ENCODE measurements at places on chromosomes 1 and 21.

DNA sequence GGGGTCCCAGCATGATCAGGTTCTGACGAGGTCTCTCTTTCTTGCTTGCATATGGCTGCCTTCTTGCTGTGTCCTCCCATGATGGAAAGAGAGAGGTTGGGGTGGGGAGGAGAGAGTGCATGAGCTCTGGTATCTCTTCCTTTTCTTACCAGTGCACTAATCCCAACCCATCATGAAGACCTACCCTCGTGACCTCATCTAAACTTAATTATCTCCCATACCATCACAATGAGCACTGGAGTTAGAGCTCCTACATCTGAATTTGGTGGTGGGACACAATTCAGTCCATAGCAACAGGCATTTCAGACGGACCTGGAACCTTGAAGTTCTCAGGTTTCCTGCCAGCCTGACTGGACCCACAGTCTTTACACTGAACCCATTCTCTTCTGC lies 125.2 kb upstream of the ZNF648 start:
- DNase-seq: no peak

DNA sequence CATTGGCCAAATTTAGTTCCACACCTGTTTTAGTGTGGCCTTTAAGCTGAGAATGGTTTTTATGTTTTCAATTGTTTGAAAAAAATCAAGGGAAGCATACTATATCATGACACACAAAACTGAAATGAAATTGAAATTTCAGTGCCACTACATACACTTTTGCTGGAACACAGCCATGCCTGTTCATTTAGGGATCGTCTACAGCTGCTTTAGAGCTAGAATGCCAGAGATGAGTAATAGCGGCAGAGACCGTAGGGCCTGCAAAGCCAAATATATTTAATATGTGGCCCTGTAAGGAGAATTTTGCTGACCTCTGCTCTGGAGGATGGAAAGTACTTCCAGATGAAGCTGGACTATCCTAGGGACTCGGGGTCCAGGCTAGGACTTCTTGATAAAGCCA lies 62.5 kb upstream of the LYST start:
- no peak for DNase-seq

- DNase-seq: no peak
Measured at GRCh38 chr1:22447621-22448111, 4.0 kb upstream of the ZBTB40 start.

DNA sequence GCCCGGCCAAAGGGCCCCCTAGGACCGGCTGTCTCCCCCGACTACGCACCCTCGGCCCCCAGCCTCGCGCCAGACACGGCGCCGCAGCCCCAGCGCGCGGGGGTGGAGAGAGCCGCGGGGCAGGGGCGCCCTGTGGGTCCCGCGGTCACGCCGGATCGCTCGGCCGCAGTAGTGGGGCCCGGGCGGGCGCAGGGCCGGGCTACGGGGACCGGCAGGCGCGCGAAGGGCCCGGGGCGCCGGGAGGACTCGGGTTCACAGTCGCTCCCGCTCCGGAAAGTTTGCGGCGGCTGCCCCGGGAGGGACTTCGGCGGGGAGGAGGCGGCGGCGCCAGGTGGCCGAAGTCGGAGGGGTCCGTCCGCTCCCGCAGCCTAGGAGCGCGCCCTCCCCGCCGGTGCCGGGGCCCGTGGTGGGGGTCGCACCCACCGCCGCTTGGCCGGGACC lies 7.1 kb upstream of the ZNF669 start:
- no peak for DNase-seq

DNA sequence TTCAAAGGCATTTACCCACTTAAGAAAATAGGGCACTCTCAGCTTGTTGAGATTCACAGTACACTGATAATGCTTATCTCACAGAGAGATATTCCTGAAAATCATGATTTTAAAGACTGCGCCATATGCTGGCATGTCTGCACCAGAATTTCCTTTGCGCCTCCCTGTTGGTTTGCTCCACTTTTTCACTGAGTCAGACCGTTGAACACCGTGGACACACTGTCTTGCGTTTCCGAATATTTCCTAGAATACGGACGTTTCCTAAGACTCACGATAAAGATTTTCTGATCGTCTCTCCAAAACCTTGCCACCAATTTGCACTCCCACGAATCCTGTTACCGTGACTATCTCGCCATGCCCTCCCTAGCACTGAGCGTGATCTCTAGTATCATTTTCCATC lies 497 bp upstream of the C1orf115 start:
- DNase-seq: no peak

DNA sequence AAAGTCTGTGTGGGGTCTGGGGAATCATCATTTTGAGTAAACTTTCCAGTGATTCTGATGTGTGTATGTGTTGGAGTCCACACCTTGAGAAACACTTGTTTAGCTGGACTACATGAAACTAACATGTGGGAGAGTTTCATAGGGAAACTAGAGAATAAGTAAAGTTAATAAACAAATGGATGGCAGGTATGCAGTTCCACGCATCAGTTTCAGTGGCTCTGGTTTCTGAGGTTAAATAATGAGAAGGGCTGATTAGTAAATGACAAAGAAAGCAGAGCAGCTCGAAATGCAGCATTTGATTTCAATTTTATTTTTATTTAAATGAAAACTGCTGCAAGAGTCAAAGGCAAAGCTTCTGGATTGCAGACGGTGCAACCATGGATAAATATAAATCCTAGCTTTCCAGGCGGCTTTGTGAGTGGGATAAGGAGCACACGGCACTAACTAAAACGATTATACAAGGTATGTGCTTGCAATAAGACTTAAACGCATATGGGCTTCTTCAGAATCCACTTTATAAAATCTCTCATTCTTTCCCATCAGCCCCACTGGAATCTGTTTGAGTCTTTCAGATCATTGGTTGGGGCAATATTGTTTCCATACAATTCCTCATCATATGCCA lies 310.7 kb downstream of the PLPP3 start:
- no peak for DNase-seq

DNA sequence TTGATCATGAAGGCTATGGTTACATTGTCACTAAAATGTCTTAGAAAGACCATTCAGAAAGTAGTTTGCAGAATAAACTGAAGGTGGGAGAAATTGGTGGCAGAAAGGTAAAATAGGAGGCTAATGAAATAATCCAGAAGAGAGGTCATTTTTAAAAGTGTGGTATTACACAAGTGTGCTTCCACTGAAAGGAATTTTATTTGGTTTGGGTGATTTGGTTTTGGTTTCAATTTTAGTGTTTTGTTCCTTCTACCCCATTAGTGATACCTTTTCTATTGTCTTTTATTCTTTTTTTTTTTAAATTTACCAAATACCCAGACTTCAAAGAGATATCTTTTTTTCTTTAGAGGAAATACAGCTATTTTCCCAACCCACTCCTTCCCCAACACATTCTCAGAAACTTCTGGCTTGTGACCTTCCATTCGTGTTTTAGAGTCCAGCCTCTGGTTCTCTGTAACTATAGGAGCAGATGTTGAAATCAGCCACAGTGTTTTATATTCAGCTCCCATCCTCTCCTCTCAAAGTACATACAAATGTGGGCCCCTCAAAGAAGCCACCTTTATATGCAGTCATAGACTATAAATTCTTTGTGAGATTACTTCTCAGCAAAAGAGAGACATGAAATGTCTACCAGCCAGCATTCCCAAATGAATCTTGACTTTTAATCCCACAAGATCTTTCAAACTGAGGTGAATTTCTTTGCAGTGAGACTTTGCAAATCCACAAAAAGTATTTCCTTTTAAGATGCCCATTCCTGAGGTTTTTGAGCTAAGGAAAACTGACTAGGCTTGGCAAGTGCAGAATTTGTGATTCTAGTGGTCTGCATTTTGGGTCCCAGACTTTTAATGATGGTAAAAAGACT lies 42.0 kb upstream of the PALMD start:
- no peak for DNase-seq

- DNase-seq: no peak
Measured at GRCh38 chr1:220370041-220370700, 97.9 kb upstream of the RAB3GAP2 start.

- no peak for DNase-seq
Measured at GRCh38 chr1:78155121-78155520, 109.4 kb downstream of the GIPC2 start.

GRCh38 chr1:93448292-93448982 lies 519 bp downstream of the FNBP1L start:
- DNase-seq: no peak

- DNase-seq: no peak
Measured at GRCh38 chr21:42198929-42199867, 19.7 kb upstream of the ABCG1 start.

- no peak for DNase-seq
Measured at GRCh38 chr1:175206687-175207086, 14.1 kb upstream of the KIAA0040 start.

- no peak for DNase-seq
Measured at GRCh38 chr1:153841463-153841994, 66.3 kb downstream of the SLC27A3 start.

DNA sequence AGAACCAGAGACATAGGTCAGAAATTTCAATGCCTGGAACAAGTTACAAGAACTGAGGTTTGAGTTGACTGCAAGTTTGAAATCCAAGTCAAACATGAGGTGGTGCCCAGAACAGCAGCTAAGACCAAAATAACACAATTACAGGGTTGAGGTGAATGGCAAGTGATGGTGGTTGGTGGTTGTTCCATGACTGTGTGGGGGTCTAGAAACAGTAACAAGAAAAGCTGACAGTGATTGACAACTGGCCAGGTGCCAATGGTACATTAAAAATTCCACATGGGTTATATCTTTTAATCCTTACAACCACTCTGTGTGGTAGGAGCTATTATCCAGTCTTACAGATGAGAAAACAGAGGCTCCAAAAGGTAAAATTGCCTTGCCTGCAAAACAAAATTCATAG lies 32.0 kb downstream of the RIMS3 start:
- DNase-seq: no peak

DNA sequence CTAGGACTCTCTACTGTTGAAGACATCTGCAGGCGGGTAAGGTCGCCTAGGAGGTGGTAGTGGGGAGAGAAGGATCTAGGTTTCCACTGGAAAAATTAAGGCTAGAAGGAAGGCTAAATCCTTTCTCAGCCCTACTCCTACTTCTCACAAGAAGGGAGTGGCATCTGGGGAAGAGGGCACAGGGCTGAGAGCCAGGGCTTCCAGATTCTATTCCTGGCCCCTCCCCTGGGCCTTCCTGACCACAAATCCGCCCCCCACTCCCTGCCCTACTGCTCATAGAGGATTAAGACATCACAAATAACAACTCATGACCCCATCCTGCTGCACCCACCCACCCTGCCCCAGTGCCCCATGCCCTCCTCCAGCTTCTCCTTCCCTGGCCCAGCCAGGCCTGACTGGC lies 2.5 kb downstream of the PHLDA3 start:
- DNase-seq: no peak

GRCh38 chr1:5551274-5551975 lies 440.8 kb downstream of the NPHP4 start:
- DNase-seq: no peak

- no peak for DNase-seq
Measured at GRCh38 chr21:37558676-37559211, 192.2 kb downstream of the DYRK1A start.

- no peak for DNase-seq
Measured at GRCh38 chr21:45638707-45639106, 4.8 kb upstream of the PCBP3 start.

DNA sequence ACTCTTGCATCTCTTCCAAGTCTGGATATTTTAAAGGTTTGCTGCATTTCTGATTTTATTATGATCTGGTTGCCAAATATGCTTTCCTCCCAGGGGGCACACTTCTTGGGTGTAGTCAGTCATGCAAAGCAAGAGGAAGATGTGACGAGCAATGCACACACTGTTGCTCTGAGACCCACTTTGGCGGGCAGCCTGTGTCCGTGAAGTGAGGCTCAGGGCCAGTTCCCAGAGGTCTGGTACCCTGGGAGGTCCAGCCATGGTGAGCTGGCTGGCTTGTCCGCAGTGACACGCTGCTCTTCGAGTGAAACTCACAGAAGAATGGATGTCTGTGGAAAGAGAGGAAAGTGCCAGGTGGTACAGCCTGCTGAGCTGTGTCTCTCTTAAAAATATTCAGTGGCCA lies 52.8 kb upstream of the EDN2 start:
- DNase-seq: no peak

DNA sequence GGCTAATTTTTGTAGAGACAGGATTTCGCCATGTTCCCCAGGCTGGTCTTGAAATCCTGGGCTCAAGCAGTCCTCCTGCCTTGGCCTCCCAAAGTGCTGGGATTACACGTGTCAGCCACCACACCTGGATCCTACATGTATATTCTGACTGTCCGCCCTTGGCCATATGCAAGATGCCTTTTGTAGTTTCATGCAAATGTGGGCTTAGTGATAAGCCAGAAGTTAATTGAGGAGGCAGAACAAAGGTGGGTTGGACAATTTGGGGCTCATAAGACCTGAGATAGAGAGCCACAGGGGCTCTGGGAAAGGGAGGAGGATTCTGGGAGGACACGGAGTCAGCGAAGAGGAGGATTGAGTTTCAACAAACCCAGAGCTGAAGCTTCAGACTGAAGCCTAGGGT lies 24.9 kb downstream of the ALPL start:
- no peak for DNase-seq

DNA sequence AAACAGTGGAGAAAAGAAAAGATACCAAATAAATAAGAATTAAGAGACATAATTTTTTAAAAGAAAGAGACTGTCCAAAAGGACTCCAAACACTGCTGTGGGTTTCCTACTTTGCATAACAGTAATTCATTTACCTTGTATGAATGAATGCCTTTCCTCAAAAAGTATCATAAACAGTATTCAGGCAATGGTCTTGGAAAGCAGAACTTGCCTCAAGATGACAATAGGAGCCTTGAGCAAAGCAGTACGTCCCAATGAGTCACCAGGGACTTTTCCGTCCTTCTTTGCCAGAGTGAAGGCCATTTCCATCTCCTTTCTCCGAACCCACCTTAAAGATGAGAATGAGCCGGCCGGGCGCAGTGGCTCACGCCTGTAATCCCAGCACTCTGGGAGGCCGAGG lies 186.4 kb downstream of the ZBTB18 start:
- no peak for DNase-seq

DNA sequence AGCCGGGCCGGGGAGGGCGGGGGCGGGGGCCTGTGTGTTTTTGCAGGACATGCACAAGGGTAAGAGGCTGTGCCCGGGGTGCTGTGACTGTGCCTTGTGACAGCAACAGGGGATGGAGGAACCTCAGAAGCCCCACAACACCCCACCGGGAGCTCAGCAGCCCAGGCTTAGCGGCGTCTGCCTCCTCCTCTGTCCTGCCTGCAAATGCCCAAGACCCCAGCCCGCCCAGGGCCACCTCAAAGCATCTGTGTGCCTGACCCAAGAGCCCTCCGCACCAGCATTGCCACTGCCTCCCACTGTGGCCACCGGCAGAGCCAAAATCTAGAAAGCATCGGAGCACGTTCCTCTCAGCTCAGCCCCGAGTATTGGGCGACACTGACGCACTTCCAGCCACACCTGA lies 2.7 kb upstream of the ACTRT2 start:
- DNase-seq: no peak

GRCh38 chr1:159798893-159799292 lies 3.3 kb upstream of the FCRL6 start:
- DNase-seq: peak; percentile 12

DNA sequence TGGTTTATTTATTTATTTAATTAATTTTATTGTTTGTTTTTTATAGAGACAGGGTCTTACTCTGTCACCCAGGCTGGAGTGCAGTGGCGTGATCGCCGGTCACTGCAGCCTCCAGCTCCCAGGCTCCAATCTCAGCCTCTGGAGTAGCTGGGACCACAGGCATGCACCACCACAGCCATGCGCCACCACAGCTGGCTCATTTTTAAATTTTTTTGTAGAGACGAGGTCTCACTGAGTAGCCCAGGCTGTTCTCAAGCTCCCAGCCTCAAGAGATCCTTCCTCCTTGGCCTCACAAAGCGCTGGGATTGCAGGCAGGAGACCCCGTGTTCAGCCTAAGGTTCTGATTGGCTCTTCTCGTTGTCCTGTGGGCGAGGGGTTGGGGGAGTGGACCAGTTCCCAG lies 22.1 kb downstream of the UMODL1 start:
- no peak for DNase-seq

GRCh38 chr1:207981976-207982375 lies 71.1 kb upstream of the CD34 start:
- DNase-seq: no peak

Data from stimulated activated CD4-positive, alpha-beta T cell treated with anti-CD3 and anti-CD28 coated beads, Interleukin-1b, Interleukin-23, amount 100 ng/mL, for 48 hours (primary cell).